ENCODE measurements at places on chromosomes 5 and 9.

GRCh38 chr5:102918986-102919610 lies 164.0 kb downstream of the PAM start:
- DNase-seq: no peak

DNA sequence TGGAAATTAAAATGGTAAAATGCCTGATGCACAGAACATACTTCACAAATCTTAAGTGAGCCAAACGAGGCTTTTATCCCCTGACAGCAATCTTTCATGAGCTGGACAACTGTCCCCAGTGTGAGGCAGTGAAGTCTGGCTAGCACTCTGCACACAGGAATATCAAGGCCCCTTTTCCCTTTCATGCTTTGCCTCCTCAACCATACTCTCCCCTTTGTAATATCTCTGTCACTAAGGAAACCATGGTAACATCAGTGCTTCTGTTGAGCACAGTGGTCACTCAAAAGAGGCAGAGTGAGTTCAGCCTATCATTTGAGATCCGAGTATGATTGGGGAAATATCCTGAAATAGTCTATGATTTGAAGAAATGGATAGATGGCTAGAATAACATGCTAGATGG lies 318.3 kb downstream of the ENC1 start:
- DNase-seq: no peak

DNA sequence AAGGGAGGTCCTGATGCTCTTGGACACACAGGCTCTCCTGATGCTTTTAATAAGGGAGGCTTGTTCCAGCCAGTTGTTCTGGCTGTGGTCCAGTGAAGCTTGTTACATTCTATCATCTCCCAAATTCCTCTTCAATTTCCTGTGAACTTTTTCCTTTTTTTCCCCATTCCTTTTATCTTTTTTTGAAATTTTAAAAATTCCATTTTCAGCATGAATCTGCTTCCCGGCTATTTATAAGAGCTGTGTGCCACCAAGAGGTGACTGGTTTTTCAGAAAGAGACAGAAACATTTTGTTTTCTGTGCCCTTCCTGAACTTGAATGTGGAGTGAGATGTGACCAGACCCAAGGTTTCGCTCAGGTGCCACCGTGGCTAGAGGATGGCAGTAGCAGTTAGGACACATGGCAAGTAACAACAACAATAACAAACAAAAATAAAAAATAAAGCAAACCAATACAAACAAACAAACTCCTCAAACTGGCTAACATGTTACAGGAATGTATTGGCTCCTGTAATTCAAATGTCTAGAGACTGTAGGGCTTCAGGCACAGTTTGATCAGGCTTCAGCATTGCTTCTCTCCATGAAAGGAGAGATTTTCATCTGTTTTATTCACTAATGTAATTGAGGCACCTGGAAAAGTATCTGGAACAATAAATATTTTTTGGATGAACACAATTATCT lies 121.1 kb downstream of the BOD1 start:
- no peak for DNase-seq

- DNase-seq: no peak
Measured at GRCh38 chr5:77958642-77959330, 182.6 kb upstream of the TBCA start.

DNA sequence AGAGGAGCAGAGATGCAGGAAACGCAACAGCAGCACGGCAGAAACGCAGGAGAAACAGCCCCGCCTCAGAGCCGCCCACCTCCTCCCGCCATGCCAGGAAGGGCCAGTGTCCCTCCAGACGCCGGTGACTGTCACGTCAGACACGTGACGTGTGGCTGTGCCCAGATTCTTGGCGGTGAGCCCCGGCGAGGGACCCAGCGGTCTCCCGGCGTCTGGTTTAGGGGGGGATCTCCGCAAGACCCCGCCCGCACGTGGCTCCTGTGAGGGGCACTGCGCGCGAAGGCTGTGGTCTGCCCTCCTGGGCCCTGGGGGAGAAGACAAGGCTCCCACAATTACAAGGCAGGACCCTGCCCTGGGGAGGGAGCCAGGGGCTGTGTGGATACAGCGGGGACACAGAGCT lies 2.4 kb upstream of the LCN8 start:
- no peak for DNase-seq

GRCh38 chr9:107612136-107612535 lies 122.6 kb upstream of the KLF4 start:
- DNase-seq: no peak

DNA sequence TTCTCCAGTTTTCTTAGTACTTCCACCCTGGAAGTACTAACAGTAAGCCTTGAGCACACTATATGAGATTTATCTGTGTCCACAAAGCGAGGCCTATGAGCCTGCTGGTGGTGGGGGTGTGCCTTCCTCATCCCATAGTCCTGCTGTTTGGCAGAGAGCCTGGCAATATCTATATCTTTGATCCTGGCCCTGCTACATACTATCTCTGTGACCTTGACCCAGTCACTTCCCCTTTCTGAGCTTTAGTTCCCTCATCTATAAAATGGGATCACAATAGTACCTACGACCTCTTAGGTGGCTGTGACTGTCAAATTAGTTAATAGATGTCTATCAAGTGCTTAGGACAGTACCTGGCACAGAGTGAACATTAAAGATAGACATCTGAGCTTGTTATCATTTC lies 114.6 kb upstream of the SAP30L start:
- no peak for DNase-seq

- no peak for DNase-seq
Measured at GRCh38 chr5:91929522-91929817, 546.4 kb upstream of the ARRDC3 start.

DNA sequence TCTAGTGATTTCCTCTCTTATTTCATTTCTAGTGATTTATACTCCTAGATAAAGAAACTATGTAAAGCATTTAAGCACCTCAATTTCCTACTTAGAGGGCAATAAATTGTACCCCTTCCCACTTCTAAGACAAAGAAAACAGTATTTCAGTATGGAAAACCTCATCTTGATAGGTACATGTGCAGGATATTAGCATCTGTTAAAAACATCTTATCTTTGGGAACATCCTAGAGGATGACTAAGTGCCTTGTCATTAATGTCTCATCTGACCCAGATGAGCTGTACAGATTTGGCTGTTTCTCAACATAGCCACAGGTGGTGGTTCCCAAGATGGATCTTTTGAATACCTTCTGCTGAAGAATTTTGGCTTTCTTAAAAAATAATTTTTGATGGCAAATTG lies 5.7 kb downstream of the MEGF10 start:
- DNase-seq: no peak

- DNase-seq: no peak
Measured at GRCh38 chr5:141848744-141849414, 29.3 kb downstream of the PCDH1 start.

GRCh38 chr5:181218795-181219124 lies 4.3 kb upstream of the TRIM41 start:
- no peak for DNase-seq

DNA sequence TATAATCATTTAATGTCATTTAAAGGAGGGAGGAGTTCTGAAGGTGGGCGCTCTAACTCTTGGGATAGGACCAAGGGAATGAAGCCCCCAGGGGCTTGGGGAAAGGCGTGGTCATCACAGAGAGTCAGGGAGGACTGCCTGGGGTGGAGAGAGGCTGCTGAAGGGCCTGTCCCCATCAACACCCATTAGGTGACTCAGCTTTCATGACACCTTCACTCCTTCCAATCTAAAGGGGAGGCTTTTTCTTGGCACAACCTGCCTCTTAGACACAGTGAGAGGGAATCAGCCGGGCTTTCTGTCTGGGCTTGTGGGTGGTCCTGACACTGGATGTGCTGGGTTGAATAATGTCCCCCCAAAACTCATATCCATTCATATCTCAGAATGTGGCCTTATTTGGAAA lies 31.4 kb upstream of the ANKRD33B start:
- no peak for DNase-seq

DNA sequence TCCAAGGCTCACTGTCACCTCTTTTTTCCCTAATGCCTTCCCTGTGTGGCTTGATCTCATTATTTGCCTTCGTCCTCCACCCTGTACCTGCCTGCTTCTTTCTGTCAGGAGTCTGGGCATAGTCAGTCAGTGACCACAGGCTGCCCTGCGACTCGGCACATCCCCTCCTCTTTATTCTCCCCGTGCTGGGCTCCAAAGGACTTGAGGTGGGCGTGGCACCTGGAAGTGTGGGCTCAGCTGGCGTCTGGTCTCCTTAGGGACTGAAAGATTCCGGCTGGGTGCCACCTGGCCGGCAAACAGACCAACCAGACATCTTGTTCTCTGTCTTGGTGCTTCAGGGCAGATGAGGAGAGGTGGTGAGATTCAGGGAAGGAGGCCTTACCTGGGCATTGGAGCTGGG lies 29.6 kb upstream of the PRDM12 start:
- no peak for DNase-seq

- no peak for DNase-seq
Measured at GRCh38 chr9:120854596-120855327, 12.0 kb upstream of the PSMD5 start.

- DNase-seq: no peak
Measured at GRCh38 chr5:112467485-112467884, 48.4 kb upstream of the EPB41L4A start.

DNA sequence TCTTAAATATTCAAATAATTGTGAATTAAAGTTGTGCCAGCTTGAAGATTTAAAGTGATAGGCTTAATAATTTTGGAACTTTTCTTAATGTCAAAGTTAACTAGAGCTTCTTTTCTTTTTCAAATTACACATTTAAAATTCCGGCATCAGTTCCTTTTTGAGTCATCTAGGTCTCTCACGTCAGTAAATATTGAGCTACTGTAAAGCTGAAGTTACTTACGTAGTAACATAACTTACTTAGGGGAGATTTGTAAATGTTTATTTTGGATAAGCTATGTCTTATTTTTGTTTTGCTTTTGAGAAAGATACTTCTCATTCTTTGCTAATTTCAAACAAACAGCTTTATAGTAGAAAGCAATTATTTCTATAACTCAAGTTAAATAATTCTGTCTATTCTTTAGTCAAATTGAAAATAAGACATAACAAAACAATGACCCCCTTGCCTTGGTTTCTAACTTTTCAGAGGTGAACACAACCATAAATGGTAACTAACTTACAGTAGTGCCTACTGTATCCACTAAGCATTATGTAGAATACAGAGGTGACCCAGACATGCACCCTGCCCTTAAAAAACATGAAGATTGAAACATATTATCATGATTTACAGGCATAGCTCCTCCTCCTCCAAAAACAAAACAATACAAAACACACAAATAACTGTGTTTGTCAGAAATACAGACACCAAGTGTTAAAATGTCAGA lies 29.8 kb downstream of the CD274 start:
- DNase-seq: no peak

DNA sequence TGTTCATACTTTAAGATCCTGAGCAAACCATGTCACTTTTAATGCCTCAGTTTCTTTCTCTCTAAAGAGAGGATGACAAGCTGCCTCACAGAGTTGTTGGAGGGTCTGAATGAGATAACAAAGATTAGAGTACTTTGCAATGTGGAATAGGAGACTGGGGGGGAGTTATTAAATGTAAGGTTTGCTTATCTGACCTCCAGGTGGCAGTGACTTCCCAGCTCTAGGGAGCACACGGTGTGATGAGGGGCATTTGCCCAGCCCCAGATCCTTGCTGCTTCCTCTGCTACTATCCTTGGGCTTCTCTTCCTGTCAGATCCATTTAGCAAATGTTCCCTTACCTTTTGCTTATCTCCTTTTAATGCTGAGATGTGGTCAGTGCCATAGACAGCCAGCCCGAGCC lies 30.7 kb downstream of the ENHO start:
- DNase-seq: no peak

- DNase-seq: no peak
Measured at GRCh38 chr9:119318371-119318770, 50.9 kb downstream of the BRINP1 start.

- no peak for DNase-seq
Measured at GRCh38 chr5:54620141-54620933, 102.8 kb downstream of the SNX18 start.

- no peak for DNase-seq
Measured at GRCh38 chr5:90495146-90495545, 20.5 kb downstream of the POLR3G start.

DNA sequence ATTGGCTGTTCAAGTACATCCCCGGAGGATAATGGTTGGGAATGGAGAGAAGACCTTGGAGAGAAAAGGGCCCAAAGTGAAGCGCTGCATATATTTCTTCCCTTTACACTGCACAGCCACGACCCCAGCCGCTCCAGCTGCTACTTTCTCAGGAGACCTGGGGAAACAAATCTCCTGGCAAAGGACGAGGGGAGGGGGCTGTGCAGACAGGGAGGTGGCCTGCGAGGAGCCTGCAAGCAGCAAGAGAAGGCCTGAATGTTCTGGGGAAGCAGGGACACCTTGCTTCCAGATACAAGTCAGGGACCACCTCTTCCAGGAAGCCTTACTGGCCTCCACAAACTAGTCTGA lies 739 bp upstream of the PDLIM4 start:
- no peak for DNase-seq

DNA sequence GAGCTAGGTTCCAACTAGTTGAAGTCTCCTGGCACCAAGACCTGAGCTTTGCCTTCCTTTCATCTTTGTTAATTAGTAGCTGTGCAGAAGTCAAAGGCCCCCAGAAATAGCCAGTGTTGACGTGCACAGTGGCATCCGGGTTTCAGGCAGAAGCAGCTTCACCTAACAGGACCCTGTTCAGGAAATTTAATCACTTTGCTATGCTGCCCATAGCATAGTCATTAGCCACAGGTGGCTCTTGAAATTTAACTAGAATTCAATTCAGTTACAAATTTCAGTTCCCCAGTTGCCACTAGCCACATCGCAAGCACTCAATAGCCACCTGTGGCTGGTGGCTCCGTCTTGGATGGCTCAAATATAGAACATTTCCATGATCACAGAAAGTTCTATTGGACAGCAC lies 179.1 kb downstream of the GOLPH3 start:
- no peak for DNase-seq

DNA sequence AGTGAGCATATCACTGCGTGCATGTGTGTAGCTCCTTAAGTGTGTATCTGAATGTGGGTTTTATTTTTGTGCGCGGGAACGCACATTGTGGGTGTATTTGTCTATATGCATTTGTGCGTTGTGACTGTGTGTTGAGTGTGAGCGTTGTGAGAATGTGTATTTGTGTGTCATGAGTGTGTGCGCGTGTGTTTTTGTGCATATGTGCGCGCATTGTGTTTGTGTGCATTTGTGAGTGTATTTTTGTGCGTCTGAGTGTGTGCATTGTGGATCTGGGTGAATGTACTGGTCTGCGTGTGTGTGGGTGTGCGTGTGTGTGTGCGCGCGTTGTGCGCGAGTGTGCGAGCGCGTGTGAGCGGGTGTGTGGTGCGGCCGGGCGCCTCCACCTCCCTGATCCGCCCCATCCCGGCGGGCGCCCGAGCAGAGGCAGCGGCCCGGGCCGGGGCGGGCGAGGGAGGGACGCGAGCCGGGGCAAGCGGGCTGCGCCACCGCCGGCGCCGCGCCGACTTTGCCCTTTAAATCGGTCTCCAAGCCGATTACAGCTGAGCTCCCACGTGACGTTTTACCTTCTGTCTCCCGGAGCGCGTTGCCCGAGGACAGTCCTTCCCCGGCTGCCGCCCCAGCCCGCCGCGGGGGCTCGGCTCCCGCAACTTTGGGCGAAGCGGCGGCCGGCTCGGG lies at the start of gene RASGRF2:
Gene RASGRF2 (plus strand): TSS at position 596 of the 675 bp plus-strand sequence. CDS start 376 bp downstream, outside the sequence.
- peak; percentile 67 for DNase-seq

GRCh38 chr5:168327994-168328393 lies 36.5 kb downstream of the WWC1 start:
- no peak for DNase-seq

GRCh38 chr9:130078547-130078946 lies 24.8 kb downstream of the GPR107 start:
- no peak for DNase-seq

GRCh38 chr9:12699529-12699928 lies 6.3 kb downstream of the TYRP1 start:
- no peak for DNase-seq
